ENCODE measurements at places on chromosomes 2 and 18.

GRCh38 chr2:16070648-16070971 lies 130.3 kb downstream of the MYCN start:
- DNase-seq, result no peak

- DNase-seq, result no peak
Measured at GRCh38 chr2:96895032-96895745, 25.3 kb upstream of the SEMA4C start.

GRCh38 chr2:25991965-25992364 lies 9.7 kb upstream of the KIF3C start:
- DNase-seq, result no peak

DNA sequence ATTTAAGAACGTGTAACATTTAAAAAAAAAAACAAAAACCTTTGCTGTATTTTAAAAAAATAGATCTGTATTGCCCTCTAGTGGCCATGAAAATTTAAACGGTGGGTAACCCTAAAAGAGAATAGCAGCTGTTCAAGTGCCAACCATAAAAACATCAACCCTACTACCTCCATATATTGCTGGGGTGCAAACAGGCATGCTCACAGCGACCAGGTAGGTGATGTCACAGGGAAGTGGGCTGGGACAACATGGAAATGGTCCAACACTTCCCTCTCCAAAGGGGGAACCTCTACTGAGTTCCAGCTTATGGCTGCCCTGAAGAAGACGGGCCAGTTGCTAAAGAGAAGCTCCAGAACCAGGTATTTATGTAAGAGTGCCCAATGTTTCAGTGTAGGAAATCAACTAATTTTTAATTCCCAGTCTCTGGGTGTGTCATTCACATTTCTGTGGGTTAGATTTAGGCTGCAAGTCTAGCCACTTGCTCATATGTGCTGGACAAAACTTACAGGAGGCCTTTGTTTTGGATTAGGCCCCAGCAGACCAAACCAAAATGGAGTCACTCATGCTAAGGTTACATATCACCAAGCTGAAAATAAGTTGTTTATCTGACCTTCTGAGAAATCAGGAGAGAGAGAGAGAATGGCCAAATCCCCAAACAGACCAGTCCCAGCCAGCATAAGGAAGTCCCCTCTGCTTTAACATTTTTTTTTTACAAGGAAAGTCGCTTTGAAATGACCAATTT lies 54.5 kb downstream of the SKA1 start:
- DNase-seq, result no peak

DNA sequence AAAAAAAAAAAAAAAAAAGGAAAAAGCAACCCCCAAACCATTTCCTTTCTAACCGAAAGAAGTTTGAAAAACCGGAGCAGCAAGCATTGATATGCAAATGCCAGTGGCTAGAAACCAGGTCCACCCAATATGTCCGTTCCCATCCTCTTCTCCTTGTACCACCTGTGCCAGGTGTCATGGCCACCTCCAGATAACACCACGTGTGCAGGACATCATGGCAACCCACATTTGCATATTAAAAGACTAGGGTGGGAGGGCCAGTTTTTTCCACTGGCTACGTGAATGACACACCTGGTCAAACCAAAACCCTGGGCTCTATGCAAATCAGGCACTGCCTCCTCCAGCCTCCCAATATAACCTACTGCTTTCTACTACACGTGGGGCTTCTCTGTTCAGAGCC lies 303.3 kb upstream of the GULP1 start:
- no peak for DNase-seq

GRCh38 chr2:223494942-223495341 lies 107.2 kb downstream of the SCG2 start:
- DNase-seq, result no peak

DNA sequence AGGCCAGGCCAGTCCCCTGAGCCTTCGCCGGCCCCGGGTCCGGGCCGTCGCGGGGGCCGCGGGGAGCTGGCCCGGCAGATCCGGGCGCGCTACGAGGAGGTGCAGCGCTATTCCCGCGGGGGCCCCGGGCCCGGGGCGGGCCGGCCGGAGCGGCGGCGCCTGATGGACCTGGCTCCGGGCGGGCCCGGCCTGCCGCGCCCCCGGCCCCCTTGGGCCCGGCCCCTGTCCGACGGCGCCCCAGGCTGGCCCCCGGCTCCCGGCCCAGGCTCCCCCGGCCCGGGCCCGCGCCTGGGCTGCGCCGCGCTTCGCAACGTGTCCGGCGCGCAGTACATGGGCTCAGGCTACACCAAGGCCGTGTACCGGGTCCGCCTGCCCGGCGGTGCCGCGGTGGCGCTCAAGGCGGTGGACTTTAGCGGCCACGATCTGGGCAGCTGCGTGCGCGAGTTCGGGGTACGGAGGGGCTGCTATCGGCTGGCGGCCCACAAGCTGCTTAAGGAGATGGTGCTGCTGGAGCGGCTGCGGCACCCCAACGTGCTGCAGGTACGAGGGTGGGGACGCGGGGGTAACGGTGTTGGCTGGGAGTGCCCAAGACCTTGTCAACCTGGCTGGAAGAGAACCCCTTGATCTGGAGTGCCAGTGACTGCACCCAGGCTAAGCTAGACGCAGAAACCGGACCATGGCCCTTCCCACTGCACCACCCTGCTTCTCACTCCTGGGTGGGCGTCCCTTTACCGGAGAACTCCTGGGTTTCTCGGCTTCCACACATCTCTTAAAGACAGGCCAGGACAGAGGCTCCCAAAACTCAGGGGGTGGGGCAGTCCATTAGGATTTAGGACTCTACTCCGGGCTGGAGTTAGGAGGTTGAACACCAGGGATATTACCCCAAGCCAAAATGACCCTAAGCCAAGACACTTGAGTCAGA lies 739 bp downstream of the PKDCC start:
- no peak for DNase-seq

DNA sequence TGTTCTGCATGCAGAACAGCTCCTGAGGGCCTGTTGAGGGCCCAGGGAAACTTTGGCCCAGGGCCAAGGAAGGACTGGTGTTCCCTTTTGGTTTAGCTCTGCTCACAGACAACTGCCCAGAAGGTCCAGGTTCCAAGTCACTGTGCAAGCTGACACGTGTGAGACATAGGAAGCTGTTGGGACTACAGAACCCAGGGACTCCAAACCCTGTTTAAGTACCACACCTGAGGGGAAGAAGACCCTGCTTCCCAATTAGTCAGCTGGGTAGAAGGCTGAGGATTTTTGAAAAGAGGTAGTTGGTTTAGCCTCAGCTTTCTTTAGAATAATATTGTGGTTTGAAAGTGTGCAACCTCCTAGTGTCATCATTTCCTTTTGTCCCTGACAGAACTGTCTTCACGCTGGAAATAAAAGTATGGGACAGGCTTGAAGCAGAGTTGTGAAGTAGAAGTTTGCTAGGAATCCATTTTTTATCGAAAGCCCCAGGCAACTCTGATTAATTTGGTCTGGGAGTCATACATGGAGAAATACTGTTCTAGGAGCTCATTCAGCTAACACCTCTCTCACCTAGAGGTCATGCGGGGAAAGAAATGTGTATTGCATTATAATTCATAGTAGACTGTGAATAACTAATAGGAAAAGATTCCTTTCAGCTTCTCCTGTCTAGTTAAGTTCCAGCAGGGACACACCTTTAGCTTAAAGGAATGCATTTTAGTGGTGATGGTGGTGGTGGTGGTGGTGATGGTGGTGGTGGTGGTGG lies 19.9 kb upstream of the IL1RL1 start:
- DNase-seq, result no peak

DNA sequence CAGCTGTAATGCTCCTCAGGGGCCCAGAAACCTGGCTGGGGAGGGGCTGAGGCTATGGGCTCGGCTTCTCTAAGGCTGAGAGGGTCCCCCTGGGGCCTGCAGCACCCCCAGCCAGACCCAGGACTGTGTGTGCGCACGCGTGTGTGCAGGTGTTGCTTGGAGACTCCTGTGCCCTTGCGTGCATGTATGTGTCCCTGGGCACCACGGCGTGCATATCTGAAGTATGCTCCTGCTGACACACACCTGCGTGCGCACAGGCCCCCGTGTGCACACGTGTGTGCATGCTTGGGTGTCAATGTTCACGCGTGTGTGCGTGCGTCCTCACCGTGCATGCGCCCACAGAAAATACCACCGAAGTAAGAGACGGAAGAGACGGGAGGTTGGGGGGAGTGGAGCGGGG lies 14.9 kb upstream of the ECEL1 start:
- no peak for DNase-seq

DNA sequence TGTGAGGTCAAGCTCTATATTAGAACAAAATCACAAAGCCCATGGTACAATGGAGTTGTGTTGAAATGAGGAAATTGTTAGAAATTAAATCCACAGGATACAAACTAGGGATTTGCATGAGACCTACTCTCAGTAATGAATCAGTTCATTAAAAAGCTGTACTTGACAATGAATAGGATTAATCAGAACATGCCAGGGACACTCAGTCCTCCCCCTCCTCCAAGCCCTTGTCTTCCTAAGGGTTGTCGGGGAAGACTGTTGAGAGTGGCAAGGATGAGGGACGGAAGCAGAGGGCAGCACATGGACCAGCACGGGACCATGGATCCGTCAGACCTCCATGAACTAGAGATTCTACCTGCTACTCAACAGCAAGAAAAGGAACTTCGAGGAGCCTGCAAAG lies 39.8 kb downstream of the SPRED2 start:
- no peak for DNase-seq

GRCh38 chr18:45662468-45662867 lies 47.2 kb downstream of the SLC14A2 start:
- no peak for DNase-seq

GRCh38 chr2:206442833-206443734 lies at the start of gene ADAM23:
Gene ADAM23 (plus strand): TSS chr2:206443532. CDS start chr2:206443867, 335 bp downstream.
- peak; percentile 37 for DNase-seq

DNA sequence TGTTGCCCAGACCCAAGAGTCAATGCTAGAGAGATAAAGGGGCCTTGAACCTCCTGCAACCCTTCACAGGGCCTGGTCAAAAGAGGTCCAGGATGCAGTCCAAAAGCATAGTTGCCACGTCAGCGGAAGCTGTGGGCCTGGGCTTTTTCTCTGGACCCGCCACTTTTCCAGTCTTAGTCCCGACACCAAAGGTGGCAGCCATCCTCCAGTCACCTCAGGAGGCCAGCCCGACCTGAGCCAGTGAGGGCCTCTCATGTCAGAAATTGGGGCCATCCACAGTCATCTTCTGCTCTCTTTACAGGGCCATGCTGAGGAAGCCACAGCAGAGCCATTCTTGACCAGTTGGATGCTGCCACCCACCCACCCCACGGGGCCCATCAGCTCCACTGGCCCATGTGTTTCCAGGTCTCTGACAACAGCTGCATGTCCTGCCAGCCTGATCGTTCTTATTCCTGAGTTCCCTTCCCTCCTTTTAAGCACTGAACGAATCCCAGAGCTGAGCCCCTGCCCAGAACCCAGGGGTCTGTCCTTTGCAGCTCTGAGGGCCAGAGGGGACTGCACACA lies 34.1 kb upstream of the KLHL29 start:
- DNase-seq, result no peak

DNA sequence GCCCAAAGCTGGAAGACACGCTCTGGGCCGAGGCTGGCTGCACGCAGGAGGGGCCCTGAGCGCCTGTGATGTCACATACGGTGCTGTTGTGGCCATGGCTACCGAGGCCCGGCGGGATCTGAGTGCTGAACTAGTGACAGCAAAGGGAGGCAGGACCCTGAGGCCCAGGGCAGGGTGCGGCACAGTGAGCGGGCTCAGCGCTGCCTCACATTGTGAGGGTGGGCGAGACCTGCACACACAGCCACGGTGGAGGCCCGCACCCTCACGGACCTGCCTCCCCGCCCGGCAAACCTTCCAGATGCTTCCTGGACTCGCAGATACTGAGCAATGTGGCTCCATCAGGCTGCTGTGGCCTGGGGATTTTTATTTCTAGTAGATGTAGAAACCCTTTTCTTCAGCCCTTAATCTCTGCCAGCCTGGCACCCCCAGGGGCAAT lies 133.8 kb upstream of the CTDP1 start:
- DNase-seq, result no peak

DNA sequence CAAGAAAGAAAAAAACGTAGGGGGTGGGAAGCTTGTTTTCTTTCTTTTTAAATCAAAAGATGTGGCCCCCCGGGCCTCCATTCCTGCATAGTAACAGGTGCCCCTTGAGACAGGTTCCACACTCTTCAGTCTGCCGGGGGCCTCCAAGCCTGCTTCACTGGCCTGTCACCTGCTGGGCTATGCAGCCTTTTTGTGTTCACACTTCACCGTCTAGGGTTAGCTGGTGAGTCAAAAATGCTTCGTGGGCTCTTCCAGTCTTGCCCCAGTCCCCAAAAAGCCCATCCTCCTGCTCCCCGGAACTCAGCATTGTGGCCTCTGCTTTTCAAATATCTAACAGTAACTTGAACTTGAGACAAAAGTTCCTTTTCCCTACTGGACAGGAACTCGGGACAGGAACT lies 67.9 kb downstream of the POLR1A start:
- DNase-seq, result no peak

GRCh38 chr2:160469621-160470204 lies 23.9 kb downstream of the RBMS1 start:
- no peak for DNase-seq

DNA sequence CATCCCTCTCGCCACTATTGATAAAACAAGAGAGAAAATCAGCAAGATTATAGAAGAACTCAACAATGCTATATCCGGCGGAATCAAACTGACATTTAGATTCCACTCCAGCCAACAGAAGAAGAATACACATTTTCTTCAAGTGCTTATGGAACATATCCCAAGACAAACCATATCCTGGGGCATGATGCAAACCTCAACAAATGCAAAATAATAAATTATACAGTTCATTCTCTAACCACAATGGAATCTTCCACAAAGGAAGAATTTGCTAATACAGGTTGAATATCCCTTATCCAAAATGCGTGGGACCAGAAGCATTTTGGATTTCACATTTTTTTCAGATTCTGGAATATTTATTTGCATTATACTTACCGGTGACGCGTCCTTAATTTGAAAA lies 51.4 kb upstream of the YPEL5 start:
- DNase-seq, result no peak

GRCh38 chr18:9280849-9281248 lies 53.7 kb upstream of the TWSG1 start:
- DNase-seq, result no peak

GRCh38 chr2:169107645-169108044 lies 38.3 kb downstream of the DHRS9 start:
- no peak for DNase-seq

DNA sequence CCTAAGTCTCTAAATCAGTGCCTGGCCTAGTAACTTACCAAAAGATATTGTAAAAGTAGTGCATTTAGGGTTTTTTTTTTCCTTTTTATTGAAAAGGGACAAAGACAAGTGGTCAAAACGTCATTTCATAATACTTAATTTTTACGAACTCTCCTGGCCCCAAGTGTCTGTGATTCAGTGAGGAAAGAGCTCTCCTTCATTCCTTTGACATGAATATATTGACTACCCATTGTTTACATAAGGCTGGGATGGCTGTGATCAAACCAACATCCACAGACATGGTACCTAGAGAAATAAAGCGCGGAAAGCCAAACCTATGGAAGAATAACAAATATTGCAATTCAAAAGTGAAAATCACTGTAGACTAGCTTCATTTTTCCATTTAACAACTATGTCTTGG lies 198.4 kb downstream of the BABAM2 start:
- no peak for DNase-seq

Data from stimulated activated naive B cell treated with anti-CD40 and anti-IgM and Interleukin-4, amounts not matched to agents 10 μg/mL and 1 μg/mL and 100 μg/mL, for 72 hours (primary cell).